Ovary (tissue), 10 donors: ENCODE measurements at places on chromosomes 5 and 9.
A peak's percentile ranks its signal among the peaks of the same experiment; 100 is the strongest.

DNA sequence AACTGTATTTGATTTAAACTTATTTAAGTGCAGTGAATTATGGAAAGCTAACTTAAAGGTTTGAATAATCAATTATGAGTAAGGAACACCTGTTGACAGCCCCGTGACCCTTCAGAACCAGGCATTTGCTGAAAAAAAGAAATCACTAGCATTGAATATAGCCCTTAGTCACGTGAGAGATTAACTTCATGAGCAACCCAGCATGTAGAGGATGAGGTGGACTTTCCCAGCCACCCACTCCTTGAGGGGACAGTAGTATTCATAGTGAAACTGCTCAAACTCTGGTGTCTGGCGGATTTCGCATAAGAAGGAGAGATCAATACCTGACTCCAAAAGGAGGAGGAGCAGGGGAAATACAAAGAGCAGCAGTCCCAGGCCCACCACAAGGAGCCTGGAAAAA lies 184.8 kb upstream of the RASEF start:
- no peak for DNase-seq

DNA sequence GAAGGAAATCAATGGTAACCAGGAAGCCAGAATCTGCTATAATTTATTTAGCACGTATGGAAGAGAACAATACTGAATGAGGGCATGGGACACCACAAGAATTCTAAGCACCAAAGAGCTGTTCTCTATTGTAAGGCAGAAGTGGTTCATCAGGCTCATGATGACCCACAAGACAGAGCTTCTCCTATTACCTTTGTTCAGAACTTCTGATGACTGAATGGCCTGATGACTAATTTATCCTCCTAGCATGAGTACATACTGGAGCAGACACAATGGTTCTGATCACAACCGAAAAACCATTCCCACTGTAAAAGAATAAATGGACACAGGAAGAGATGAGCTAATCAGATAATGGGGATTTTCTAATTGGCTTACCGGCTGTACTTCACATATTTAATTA lies 329.8 kb upstream of the PDE4D start:
- no peak for DNase-seq

- DNase-seq = no peak
Observed at GRCh38 chr5:53233645-53234405, 124.3 kb upstream of the MOCS2 start.

GRCh38 chr9:77896938-77897667 lies 134.5 kb downstream of the GNAQ start:
- DNase-seq = no peak

- DNase-seq = no peak
Observed at GRCh38 chr5:127723571-127723970, 20.4 kb downstream of the CCDC192 start.

- DNase-seq = no peak
Observed at GRCh38 chr5:89936576-89936975, 473.0 kb downstream of the CETN3 start.

DNA sequence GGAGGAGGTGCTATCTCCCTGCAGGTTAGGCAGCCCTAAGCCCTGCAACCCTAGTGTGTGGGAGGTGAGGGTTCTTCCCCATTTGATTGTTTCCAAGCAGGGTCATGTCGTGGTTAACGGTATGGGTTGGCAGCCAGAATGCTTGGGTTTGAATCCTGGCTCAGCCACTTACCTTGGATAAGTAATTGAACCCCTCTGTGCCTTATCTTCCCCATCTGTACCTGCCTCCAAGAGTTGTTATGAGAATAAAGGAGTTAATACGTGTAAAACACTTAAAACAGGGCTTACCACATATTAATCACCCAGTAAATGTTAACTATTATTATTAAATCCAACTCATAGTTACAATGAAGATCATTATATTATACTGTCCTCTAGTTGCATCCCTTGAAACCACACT lies 52.2 kb upstream of the SPATA31E1 start:
- no peak for DNase-seq

GRCh38 chr5:122602700-122603099 lies 172.2 kb upstream of the SNX2 start:
- DNase-seq = no peak

- DNase-seq = no peak
Observed at GRCh38 chr9:117744369-117744768, 40.2 kb downstream of the TLR4 start.

DNA sequence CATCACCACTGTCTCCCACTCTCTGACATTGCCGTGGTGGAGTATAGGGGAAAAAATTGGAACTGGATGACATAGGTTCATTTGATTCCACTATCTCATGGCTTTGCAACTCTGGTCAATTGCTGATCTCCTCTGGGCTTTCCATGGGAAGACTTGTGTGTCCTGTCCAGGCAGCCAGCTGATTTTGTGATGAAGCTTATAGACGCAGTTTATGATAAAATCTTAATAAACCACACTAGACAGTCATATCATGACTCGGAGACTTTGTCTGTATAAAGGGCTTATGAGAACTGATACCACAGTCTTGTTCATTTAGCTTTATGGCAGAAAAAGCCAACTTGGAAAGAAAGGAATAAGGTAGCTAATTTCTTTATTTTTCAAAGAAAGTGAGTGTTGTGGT lies 296.5 kb downstream of the MAST4 start:
- no peak for DNase-seq

- no peak for DNase-seq
Observed at GRCh38 chr5:6365977-6366590, 12.3 kb downstream of the MED10 start.

GRCh38 chr5:154793599-154794524 lies 38.7 kb downstream of the LARP1 start:
- peak; percentile 39 for DNase-seq

DNA sequence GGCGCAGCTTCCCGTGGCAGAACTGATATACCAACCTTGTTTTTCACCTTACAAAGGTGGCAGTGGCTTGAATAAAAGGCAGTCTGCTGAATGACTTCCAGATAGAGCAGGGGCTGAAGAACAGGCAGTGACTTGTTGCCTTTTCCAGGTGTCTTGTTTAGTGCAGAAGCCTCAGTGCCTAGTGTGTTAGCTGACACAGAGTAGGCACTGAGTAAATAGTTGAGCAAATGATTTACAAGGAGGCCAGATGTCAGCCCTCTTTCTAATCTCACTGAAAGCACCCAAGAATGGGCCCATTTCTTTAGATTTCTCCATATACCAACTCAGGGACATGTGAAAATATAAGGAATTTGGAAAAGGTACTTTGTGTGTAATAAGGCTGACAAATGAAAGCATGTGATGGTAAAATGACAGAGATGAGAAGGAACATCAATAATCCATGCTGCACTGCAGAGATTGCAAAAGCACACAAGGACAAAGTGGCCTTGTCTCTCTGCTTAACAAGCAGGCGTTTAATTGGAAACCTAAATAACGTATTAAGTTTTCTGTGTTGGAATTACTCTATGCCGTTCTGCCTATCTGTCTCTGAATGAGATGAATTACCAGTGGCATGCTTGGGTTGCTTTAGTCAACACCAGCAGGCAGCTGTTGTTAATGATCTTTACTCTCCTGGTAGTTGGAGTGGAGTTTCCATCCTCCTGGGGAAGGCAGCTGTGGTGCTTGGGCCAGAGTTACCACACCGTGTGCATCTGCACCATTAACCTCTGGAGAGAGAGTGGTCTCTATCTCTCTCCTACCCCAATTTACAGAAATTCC lies 360.1 kb upstream of the C9orf72 start:
- no peak for DNase-seq

- DNase-seq = no peak
Observed at GRCh38 chr5:174642816-174643405, 81.5 kb upstream of the MSX2 start.

- no peak for DNase-seq
Observed at GRCh38 chr5:59065554-59065953, 482.7 kb downstream of the RAB3C start.

- DNase-seq = no peak
Observed at GRCh38 chr9:20562051-20562450, 60.2 kb downstream of the MLLT3 start.

DNA sequence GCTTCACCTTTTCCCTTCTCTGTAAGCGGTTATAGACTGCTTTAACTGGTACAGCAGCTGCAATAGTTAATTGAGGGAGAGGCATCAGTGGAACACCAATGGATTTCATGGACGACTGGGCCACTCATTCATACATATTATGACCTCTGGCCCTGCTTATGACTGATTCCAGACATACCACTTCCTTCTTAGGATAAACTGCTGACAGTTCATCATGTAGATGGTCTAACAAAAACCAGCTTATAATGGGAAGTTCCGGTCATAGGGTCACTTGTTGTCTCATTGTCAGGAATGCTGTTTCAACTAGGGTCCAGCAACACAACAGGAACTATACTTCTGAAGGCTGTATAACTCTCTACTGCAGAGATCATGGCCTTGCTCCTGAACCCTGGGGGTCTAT lies 265.2 kb upstream of the RASA1 start:
- no peak for DNase-seq

GRCh38 chr9:92164975-92165374 lies 49.8 kb upstream of the SPTLC1 start:
- DNase-seq = no peak

GRCh38 chr5:102753889-102754766 lies 977 bp upstream of the PAM start:
- DNase-seq = peak; percentile 55

DNA sequence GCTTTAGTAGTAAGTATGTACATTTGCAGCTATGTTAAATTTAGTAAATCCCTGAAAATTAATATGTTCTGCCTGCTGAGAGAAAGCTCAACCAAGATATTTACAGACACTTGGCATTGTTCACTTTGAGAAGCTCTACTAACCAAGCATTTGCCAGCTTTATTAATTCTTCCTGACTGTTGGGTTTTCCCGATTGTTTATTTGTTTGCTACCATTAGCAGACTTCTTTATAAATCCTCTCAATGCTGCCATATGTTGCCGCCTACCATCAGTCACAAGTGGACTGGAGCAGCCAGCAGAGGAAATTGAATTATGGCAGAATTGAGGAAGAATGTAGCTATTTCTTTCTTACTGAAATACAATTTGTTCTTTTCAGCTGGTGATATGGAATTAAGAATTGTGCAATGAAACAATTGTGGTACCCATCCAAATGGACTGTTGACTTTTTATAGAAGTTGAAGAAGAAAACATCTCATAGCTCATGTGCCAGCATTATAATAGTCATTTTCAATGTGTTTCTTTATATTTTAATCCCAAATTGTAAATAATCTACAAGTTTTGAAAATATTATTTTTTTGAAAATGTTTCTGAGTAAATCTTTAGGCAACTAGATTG lies 588.7 kb upstream of the CDH6 start:
- no peak for DNase-seq

GRCh38 chr5:124410539-124411488 lies 335.6 kb downstream of the ZNF608 start:
- DNase-seq = no peak

GRCh38 chr5:68126886-68127285 lies 88.7 kb upstream of the PIK3R1 start:
- DNase-seq = no peak

DNA sequence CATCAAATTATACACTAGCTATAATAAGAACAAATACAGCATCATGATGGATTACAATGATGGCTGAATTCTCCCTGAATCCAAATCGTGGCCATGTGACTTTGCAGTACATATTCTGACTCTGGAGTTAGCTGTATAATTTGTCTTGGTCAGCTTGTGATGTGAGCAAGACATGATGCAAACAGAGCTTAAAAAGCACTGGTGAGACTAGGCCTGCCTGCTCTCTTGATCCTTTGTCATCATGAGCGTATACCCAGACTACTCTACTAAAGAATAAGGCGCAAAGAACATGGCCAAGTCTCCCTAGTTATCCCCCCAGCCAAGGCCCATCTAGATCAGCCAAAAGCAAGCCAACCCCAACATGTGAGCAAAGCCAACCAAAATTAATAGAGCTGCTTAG lies 34.7 kb upstream of the IFNE start:
- no peak for DNase-seq

DNA sequence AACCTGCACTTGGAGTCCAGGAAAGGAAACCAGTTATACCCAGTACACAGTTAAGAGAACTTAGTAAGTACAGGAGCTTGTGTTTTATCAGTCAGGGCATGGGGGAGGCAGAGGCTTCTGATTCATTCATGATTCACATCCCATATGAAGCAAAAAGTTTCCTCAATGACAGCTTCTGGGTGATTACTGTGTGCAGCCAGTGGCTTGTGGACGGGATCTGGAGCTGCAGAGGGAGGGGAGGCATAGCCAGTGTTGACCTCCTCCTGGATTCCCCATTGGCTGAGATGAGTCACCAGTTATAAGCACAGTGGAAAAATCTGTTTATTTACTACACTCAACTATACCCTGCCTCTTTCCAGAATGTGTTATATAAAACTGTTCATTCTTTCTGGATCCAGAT lies 17.7 kb downstream of the IL31RA start:
- DNase-seq = no peak

GRCh38 chr9:36878986-36879982 lies 154.8 kb downstream of the PAX5 start:
- DNase-seq = no peak

DNA sequence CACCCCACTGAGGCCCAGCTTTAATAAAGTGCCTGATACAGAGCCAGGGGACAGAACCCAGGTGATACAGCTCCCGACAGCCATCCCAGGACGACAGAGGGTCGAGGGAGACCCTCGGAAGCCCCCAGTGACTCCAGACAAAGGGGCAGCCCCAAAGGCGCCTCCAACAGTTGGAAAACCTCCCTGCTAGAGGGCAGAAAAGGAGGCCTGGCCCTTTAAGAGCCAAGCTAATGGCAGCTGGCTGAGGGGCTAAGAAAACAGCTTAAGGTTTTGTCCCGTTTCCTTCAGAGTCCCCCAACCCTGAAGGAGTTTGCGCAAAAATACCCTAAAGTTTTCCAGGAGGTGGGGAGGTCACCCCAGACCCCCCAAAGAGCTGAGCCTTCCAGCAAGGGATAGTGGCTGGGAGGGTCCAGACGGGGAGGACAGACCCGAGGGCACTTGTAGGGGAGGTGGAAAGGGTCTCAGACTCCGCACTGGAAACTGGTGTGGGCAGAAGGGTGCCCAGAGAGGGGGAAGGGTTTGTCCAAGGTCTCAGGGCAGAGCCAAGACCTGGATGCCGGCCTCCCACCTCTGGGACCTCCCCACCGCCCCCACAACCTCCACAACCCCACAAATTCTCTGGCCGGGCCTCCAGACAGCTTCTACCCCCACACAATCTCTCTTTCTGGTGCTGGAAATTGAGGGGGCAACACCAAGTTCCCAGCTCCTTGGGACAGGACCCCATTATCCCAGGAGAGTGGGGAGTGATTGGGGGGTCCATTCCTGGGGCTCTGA lies 8.2 kb upstream of the AK1 start:
- DNase-seq = no peak

DNA sequence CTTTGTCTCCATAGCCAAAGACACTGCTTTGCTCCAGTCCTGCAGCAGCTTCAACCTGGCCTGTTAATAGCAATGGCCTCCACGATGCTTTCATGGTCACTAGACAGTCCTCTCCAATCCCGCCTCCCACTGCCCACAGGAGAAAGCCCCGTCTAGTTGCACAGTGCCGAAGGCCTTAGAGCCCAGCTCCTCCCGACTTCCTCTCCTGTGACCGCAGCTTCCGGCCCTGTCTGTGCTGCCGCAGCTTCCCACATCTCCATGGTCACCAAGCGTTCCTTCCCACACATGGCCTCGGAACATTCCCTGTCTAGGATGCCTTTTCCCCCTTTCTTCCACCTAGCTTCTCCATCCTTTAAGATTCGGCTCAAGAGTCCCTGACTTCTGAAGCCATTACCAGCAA lies 23.4 kb downstream of the PCA3 start:
- DNase-seq = no peak
